ENCODE measurements at places on chromosomes 3 and 15.

GRCh38 chr15:100341239-100341749 lies 481 bp downstream of the ADAMTS17 start:
- no peak for DNase-seq

DNA sequence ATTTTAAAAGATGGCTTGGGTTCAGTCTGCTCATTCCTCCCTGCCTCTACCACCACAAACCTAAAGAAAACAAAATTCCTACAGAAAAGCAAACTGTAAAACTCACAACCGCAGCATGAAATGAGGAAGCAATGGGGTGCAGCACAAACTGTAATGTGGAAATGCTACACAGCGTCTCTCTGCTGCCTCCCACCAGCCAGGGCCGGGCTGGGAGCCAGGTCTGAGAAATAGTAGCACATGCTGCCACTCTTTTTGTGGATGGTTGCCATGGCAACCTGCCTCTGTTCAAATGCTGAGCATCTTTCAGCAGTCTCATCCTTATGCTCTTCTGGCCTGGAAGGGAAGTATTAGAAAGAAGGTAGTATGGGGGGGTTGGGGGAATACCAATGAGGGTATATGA lies 55.4 kb downstream of the EOMES start:
- no peak for DNase-seq

DNA sequence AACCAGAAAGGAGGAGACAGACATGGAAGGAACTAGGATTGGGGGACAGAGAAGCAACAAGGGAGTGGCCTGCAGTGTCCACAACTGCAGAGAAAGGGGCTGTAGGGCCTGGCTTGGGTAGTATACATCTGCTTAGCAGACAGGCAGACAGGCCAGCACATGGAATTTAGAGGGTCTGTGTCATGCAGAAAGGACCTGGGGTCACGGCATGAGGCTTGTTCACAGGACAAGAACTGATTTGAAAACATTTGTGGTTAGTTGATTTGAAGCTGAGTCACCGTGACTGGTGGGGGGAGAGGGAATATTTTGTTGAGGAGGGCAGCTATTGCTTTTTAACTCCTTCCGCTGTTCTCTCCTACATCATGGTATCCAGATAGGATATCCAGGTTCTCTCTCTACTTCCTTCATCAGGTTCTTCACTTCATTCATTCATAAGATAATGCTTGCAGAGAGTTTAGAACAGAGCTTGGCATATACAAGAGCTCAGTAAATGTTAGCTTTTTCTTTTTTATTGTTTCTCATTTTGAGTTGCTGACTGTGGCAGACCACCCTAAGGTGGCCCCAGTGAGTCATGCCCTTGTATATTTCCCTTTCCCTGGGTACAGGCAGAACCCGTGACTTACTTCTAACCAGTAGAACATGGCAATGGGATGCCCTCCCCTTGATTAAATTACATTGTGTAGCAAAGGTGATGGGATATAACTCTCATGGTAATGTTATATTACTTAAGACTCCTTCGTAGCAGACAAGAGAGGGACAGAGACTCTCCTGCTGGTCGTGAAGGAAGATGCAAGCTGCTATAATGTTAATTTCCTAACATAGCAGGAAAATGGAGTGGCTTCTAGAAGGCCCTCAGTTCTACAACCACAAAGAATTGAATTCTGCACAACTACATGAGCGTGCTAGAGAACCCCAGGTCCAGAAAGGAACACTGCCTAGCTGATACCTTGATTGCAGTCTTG lies 95.0 kb upstream of the NMNAT3 start:
- DNase-seq, result peak; percentile 38

DNA sequence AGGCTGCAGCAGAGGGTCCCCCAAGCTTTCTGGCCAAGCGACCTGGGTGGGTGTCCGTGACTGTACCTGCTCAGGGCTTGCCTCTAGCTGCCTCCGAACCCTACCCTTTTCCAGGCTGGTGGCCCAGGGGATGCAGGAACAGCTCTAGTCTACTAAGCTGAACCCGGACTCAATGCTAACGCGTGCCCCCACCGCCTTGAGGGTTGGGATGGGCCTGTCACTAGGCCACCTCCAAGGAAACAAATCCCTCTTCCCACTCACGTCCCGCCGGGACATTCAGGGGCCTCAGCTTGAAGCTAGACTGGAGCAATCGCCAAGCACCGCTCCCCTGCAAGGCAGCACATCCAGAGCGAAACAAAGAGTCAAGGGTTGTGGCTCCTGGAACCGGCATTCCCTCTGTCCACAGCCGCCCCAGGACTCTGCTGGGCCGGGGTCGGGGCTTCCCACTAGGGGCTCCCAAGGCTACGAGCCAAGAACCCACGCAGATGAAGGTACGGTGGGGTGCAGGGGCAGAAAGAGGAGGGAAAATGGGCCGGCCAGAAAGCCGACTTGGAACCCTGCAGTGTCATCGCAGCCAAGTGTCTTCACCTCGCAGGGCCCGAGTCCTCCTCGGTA lies 2.9 kb downstream of the FBXL22 start:
- DNase-seq, result no peak

DNA sequence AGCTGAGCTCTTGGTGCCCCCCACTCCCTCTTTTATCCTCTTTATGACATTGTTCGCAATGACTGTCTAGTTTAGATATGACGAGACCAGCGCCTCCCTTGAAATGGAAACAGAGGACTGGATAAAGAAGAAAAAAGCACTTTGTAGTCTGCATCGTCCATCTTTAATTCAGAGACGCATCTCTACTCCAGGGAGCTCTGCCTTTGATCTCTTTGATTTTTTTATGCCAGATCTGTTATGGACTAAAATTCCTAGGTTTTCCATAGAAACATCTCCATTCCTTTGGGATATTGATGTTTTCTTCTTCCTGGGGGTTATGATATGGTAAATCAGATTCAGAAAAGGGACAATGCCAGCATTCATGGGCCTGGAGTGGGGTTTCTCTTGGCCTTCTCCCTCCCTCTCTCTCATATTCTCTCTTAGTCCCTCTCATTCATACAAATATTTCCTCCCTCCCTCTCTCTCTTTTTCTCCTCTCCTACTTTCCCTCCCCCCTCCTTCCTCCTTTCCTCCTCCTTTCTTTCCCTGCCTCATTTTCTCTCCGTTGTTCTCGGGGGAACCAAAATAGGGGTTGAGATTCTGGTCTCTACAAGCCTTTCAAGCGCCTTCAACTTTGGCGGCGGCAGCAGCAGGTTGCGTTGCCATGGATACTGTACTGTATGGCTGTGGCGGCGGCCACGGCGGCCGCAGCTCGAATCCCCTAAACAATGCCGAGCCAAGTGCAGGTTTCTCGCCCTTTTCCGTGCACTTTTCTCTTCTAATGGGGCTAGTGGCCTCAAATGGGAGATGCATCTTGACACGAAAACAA lies 45.5 kb downstream of the ZIC4 start:
- no peak for DNase-seq

DNA sequence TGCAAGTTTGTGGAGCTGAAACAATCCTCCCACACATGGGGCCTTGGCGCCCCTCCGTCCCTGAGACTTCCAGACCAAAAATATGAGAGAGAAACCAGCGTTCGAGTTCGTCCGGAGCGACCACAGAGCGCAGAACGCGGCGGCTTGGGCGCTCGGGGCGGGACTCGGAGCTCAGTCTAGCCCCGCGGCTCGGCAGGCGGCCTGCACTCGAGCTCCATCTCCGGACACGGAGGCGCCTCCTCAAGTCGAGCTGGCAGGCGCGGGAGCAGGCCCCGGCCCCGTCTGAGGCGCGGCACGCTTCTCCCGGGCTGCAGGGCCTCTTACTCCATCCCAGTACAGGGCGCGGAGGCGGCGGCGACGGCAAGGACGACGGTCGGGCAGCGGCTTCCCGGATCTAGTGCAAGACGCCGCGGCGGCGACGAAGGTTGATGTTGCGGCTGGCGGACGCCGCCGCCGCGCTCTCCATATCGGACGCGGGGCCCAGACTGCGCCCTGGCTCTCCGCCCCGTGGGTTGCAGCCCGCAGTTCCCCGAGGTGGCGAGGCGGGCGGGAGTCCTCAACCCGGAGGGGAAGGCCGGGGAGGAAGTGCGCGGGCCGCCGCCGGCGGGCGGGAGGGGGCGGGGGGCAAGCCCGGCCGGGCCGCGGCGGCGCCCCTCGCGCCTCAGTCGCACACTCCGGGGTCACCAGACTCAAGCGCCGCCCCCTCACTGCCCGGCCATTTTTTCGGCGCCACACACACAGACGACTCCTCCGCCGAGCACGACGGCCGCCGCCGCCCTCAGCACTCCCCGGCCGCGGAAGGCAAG lies 674 bp downstream of the MSL2 start:
- DNase-seq, result no peak

DNA sequence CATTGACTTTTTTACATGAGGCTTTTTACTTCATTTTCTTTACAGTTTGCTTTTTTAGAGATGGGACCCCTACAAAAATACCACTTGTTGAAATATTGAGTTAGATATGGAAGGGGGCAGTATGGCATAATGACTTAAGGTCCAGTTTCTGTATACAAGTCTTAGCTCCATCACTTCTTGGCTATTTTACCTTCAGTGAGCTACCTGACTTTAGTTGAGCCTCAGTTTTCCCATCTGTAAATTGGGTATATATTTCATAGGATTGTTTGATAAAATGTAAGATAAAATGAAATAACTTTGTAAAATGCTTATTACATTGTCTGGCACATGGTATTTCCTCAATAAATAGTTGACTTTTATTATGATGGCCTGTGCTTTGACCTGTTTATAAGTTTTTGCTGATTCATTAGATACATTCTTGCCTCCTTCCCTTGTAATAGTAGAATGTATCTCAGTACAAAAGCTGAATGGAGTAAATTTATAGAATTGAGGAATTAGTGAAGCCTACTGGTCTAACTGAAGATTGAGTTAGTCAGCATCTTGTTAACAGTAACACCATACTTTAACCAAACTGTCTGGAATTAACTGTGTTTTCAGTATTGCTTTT lies 27.6 kb downstream of the TBC1D23 start:
- DNase-seq, result no peak

- no peak for DNase-seq
Measured at GRCh38 chr3:61442696-61443095, 118.7 kb upstream of the PTPRG start.

- DNase-seq, result no peak
Measured at GRCh38 chr15:93214106-93214505, 125.1 kb upstream of the RGMA start.

DNA sequence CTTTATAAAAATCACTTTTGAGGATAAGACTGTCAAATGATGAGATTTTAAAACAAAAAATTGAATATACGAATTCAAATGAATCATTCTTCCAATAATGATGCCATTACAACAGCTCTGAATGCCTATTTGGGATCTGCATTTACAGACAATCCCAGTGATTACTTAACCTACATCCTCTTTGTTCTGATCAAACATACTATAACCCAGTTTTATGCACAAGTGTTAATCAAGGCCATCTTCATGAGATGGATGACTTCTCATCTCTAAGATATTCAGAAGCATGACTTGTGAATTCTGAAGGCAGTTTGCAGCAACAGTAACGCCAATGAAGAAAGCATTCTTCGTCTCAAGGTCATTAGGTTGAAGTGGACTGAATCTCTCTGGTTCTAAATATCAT lies 90.3 kb upstream of the MEX3B start:
- DNase-seq, result no peak

GRCh38 chr3:160482796-160483195 lies 33.2 kb upstream of the TRIM59 start:
- DNase-seq, result no peak

DNA sequence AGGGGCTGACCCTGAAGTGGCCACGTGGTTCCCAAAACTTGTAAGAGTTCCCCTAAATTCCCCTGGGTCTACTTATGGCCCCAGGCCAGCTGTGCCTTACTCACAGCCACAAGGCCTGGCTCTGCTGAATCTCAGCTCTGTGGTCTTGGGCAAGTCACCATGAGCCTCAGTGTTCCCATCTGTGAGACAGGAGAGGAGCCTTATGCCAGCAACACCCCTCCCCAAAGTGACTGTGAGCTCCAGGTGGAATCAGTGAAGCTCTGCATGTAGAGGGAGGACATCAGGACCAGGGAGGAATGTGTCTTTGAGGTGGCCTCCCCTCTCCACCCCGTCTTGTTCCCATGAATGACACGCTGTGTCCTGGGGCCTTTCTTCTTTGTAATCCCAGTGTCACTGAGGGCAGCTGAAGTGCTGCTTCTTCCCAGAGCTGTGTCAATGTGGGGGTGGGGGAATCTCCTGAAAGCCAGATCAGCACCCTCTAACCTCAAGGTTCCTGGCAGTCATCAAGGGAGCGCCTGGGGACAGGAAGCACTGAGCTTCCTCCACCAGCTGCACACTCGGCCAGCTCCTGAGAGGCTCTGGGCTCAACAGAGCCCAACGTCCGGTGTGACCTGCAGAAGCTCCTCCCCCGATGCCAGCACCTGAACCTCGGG lies 258.9 kb downstream of the UACA start:
- DNase-seq, result no peak

GRCh38 chr15:79403501-79403900 lies 28.6 kb upstream of the MINAR1 start:
- peak; percentile 26 for DNase-seq

- peak; percentile 51 for DNase-seq
Measured at GRCh38 chr3:148233403-148233802, 464.3 kb upstream of the AGTR1 start.

DNA sequence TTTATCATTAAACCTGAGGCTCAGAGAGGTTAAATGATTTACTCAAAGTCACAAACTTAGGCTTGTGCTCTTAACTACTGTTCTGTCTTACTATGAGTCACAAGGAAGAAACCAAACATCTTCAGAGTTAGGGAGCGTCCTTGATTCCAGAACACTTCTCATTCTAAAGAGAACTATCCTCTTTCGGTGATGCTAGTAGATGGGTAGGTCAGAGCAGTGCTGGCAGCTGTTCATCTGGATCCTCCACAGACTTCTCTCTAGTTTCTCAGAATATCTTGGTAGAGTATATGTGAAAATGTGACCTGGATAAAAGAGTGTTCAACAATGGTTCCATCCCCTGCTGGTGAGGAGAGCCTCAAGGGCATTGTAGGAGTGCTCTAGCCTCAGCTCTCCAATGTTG lies 3.3 kb downstream of the ARL6IP5 start:
- no peak for DNase-seq

DNA sequence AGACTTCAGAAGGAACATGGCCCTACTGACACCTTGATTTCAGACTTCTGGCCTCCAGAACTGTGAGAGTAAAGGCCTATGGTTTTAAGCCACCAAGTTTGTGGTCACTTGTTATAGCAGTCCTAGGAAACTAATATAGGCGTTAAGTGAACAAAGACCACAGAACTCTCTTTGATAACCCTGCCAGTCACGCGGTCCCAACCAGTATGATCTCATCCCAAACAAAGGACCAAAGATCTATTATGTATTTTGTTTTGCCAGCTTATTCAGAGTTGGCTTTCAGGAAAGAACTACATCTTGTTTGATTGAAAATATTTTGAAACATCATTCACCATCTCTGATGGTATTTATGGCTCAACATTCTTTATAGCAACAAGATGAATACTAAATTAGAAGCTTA lies 294.4 kb upstream of the SLCO3A1 start:
- DNase-seq, result no peak

GRCh38 chr3:65971293-65972252 lies 67.1 kb downstream of the MAGI1 start:
- no peak for DNase-seq

- no peak for DNase-seq
Measured at GRCh38 chr3:31522152-31522551, 10.6 kb upstream of the STT3B start.

GRCh38 chr15:81091889-81092558 lies 42.0 kb upstream of the CFAP161 start:
- peak; percentile 78 for DNase-seq
